ENCODE measurements at places on chromosomes 6 and 20. TPM values are rescaled to one million over a fixed set of nuclear protein-coding genes. Genes with fewer than 3 reads are reported as not detected.
A peak's percentile ranks its signal among the peaks of the same experiment; 100 is the strongest.

DNA sequence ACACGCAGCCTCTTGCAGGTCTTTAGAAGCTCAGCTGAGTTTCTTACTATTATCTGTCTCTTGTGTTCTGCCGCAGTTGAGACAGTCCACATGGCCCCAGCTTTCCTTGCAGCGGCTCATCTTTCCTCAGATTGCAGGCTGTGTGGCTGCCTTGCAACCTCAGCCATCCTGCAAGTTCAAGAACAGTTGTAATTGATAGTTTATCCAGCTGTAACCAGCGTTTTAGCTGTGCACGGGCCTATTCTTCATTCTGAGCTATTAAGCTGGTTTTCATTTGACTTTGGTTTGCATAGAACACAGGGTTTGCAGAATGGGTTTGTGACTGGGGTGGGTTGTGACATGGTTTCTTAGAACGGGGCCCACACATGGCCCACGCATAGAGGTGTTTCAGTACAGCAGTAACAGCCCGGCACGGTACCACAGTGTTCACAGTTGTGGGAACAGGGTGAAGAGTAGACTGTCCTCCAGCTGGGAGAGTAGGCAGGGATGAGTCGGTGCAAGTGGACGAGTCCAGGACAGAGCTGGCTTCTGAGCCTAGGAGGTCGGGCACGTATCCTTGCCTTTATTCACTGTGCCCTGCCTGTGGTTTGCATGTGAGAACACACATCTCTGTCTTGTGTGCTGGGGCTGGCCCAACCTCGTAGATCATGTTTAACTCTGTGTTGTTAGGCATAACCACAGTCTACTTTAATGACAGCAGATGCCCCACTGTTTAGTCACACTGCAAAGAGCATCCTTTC is 89.2 kb downstream of the RPP40 start:
- no peaks in the 10 kb centered on the region for H3K27me3 ChIP-seq
- H3K27ac ChIP-seq, result no peak overlapping the region
- H3K4me1 ChIP-seq, result peaks cover 53% of the 10 kb centered on the region
- H3K4me3 ChIP-seq, result peak overlapping the region; percentile 23
- DNase-seq, result peak; percentile 26
- peaks cover 2% of the 10 kb centered on the region for H3K36me3 ChIP-seq

The GPX5 gene
- not detected for total RNA-seq

DNA sequence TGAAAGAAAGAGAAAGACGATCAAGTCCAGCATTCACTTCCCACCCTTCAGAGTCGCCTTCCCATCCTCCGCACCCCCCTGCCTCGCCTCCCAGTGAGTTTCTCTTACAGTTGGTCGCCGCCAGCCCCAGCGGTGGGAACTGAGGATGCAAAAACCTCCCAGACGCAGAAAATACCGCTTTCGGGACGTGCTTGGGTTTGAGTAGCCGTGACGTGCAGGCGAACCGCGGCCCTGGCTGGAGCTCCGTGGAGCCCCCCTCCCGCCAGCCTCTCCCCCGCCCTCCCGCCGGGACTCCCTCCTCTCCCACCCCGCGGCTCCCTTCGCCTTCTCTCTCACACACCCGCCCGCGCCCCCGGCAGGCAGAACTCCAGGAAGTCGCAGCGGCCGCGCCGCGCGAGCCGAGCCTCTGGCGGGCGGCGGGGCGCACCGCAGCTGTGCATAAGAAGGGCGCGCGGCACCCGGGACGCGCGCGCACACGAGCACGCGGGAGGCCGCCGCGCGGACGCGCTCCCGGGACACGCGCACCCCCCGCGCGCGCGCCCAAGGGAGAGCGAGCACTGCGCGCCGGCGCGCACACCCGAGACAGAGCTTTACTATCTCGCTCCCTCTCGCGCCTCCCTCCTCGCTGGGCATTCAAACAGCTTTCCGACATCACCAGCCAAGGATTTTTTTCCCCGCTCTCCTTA is at the start of gene ADGRB3:
TSS of gene ADGRB3 (plus strand) at position 557 of the 686 bp plus-strand sequence. CDS start 3,394 bp downstream, outside the sequence.
- DNase-seq, result peak; percentile 20
- no peaks in the 10 kb centered on the region for H3K36me3 ChIP-seq
- peak within 1 kb of the TSS; percentile 83 for H3K4me3 ChIP-seq

GRCh38 chr6:135033238-135033637 is 21.4 kb downstream of the HBS1L start:
- no peak for DNase-seq
- H3K27ac ChIP-seq, result peak overlapping the region; percentile 24
- H3K36me3 ChIP-seq, result peaks cover 41% of the 10 kb centered on the region
- peaks cover 62% of the 10 kb centered on the region for H3K4me1 ChIP-seq
- no peak overlapping the region for H3K4me3 ChIP-seq

The SPATA25 gene
- total RNA-seq, result 0.46 TPM

The COL21A1 gene
- not detected for total RNA-seq

Measured in activated T-cell treated with anti-CD3 and anti-CD28 coated beads, Interleukin-2, amount 50 U/mL, for 72 hours (primary cell).